HEK293T (cell line): ENCODE measurements at places on chromosomes 6 and 20.

DNA sequence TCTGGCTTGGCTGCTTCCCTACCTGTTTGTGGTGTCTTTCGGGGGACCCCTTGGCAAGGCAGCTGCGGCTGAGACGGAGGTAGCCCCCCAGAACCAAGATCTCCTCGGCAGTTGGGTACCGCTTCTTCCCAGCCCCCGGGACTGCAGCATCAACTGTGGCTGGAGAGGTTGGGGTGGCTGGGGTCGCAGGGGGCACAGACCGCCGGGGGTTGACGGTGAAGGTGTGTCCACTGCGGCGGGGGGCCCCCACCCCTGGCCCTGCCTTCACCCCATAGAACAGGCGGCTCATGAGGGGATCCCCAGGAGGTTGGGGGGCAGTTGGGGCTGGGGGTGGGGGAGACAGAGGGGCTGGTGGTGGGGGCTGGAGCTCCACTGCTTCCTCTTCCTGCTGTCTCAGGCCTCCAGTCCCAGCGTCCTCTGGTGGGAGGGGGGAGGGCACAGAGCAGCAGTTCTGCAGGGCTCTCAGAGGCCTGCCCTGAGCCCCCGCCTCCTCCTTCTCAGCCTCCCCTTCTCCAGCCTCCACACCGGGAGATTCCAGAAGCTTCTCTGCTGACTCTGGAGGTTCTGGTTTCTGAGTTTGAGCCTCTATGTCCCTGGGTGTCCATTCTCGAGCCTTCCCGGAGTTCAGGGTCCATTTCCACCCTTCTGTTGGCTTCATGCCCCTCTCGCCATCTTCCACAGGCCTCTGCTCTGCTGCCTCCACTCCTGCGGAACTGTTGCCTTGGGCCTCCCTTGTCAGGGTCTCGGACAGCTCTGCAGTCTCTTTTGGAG is 1.9 kb downstream of the PPP1R18 start:
- no peak for DNase-seq

DNA sequence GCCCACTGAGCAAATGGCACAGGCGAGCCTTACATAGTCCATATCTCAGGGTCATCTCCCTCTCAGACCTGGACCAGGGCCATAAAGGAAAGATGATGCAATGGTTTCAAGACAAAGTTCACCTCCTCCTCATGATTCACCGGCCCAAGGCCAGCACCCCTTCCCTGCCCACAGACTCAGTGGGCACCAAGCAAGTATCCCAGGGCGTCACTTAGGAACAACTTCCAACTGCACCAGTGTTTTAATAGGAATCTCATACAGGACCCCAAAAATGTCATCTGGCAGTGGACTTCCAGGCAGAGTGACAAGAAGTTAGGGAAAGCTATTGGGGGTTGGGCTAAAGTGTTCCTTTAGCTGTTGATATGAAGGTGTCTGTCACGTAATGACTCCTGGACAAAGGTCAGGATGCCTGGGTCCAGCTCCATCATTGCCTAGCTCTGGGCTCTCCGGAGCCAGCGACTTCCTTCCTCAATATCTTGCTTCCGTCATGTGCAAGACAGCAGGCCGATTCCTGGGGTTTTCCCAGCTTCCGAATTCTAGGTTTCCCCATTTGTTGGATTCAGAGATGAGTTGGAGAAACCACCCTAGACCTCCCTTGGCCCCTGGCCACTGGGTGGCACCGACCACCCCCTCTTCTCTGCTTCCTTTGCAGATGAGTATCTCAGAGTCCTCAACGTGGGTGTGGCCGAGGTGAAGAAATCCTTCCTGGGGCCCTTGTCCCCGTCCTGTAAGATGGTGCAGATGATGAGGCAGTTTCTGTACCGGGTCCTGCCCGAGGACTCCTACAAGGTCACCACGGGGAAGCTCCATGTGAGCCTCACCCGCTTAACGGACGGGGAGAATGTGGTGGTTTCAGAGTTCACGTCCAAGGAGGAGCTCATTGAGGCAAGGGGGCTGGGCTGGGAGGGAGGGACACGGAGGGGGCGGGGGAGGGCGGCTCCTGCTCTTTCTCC is 21.1 kb downstream of the PNPLA1 start:
- DNase-seq: no peak

DNA sequence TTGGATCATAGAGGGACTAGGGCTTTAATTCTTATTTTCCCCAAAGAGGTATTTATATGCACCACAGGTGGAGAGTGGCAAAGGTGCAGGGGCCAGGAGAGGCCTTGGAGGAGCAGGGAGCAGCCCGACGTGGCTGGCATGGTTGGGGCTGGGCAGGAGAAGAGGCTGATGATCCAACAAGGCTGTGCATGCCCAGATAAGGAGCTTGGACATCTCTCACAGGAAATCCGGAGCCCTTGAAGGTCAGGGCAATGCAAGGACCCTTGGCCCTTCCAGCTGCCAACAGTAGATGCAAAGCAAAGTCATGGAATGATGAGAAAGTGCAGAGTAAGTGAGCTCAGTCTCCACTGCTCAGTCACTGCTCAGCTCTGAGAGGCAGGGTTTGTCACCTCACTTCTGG is 39.9 kb upstream of the SIRT5 start:
- no peak for DNase-seq

DNA sequence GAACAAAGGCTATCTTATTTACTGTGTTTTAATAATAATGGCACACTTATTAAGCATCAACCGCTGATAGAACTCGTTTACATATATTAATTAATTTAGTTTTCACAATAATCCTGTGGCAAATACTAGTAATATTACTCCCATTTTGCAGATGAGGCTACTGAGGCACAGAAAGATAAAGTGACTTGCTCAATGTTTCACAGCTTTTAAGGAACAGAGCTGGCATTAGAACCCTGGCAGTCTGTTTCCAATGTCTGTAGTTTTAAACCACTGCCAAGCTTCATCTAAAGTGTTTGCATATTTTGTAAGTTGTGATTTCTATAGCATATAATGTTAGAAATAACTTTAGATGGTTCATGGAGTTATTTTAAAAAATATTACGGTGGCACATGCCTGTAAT is 38.4 kb upstream of the LRRC1 start:
- no peak for DNase-seq

DNA sequence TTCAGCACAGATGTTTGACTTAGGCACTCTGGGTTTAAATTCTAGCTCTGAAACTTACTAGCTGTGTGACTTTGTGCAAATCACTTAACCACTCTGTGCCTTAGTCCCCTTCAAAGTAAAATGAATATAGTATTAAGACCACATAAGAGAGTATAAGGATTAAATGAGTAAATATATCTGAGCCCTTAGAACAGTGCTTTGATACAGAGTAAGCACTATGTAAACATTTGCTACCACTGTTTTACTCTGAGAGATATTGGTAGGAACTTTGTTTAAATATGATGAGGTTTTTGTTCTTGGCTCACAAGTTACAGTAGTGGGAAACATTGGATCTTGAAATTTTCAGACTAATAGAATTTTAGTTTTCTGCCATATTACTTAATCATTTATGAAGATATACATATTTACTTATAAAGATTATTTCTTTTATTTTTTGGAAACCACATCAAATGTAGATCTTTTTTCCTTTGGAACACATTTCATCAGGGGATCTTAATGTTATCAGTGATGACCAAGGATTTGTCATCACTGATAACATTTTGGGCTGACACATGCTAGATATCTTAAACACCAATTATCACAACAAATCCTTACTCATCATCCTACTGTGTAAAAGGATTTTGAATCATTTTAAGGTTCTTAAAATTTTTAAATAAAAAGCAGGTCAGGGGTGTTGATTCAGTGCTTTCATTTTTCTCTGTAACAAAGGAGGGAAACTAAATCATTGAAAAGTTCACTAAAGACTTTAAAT is 226.2 kb downstream of the EYA4 start:
- no peak for DNase-seq

GRCh38 chr20:9359561-9360308 is 154.7 kb upstream of the LAMP5 start:
- DNase-seq: peak; percentile 34

DNA sequence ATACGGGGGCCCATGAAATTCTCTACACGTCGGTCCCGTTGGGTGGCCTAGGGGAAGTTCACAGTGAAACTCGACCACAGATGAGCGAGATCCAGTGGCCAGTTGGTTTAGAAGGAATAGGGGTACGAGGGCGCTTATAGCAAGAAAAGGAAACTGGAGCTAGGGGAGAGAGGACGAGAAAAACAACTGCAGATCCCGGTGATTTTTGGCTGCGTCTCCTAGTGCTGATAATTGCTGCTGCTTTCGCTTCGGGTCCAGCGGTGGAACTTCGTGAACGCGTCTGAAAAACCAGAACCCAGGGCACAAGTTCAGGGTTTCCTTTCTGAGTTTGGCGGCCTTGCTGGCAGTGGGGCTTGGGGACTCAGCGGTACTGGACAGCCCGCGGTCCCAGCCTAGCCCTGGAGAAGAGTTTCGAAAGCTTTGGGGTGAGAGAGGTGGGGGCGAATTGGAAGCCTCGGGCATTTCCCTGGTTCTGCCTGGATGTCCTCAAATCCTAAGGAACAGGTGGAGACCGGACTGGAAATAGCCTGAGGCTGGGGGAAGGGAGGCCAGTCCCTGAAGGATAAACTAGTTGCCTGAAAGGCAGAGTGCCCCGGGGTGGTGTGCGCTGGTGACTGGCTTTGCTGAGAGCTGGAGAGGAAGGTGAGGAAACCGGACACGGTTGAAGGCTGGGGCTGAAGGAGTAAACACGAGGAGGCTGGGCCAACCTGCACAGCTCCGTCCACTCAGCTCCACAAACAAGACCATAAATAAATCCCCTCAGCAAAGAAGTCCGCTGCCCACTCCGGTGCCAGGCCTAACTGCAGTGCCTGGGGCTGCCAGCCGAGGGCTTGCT is 793 bp downstream of the GMPR start:
- no peak for DNase-seq
